ENCODE measurements at places on chromosomes 16 and 17.

DNA sequence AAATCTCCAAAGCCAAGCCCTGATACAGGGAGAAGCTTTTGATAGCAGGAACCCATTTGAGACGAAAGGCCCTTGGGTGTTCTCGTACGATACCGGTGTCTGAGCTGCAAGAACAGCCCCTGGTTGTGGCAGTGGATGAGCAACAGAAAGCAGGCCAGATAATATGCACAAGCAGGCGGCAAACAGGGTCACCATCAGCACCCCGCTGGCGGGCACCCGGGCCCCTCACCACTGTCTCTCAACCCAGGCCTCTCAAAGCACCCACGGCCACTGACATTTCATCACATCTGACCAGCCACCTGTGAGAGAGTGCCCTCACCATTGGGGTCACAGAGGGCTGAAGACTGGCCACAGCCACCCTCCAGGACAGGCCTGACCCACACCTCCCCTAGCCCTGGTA, 230.4 kb downstream of the C16orf78 start:
- DNase-seq = no peak

DNA sequence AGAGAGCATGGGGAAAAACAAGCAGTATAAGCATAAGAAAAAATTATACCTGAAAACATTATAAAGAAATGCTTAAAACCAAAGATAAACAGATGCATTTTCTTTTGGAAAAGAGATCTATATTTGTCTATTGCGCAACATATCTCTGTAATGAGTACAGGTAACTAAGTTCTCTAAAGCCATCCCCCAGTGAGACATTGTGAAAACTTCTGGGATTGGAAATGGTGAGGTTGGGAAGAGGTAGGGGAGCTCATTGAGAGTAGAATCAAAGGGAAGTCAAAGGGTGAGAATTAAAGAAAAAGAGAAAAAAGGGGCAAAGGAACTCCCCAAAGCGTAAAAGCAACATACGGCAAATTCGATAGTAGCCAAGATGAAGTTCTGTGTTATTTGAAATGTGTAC, 257.9 kb upstream of the RBFOX1 start:
- no peak for DNase-seq

GRCh38 chr16:82535262-82535661, 91.5 kb upstream of the CDH13 start:
- no peak for DNase-seq

DNA sequence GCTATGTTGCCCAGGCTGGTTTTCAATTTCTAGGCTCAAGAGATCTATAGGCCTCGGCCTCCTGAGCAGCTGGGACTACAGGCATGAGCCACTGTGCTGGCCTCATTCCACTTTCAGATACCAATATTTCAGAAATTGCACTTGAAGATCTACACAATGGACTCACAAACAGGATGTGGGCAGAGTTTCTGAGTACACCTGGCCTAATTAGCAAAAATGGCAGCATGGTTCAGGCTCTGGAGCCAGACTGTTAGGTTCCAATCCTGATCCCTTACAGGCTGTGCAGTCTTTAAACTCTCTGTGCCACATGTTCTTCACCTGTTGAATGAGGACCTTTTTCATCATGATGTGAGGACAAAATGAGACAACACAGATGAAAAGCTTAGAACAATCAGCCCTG, 32.2 kb downstream of the RNF157 start:
- DNase-seq = no peak

DNA sequence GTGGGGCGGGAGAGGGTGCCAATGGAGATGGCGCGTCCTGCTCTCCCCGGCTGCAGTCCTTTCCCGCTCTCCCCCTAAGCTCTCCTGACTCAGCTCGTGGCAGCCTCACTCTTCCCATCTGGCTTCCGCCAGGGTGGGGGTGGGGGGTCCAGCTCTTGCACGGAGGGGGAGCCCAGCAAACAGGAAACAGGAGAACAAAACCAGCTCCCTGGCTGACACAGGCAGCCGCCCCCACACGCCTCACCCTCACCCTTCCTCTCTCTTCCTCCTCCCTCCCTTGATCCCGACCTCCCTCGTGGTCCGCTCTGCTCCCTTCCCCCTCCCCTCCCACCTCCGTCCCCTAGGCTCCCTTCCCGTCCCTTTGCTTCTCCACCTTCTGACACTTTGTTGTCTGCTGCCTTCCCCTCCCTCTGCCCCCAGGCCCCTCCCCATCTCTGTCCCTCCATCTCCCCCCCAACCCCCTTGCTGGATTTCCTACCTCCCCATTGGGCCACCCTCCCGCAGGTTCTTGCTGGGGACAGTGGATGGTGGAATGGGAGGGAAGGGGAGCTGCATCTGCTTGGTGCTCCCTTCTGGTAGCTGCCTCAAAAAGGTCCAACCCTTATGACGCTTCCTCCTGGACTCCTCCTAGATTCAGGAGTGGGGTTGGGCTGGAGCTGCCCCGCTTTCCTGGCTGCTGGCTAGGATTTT, 23.7 kb downstream of the ARHGAP23 start:
- DNase-seq = peak; percentile 22

GRCh38 chr17:38464251-38464722, 36.0 kb downstream of the ARHGAP23 start:
- DNase-seq = peak; percentile 69

- no peak for DNase-seq
Measured at GRCh38 chr16:85707528-85708095, 18.9 kb upstream of the GINS2 start.

- DNase-seq = no peak
Measured at GRCh38 chr16:26454102-26454501, 612.6 kb upstream of the C16orf82 start.

DNA sequence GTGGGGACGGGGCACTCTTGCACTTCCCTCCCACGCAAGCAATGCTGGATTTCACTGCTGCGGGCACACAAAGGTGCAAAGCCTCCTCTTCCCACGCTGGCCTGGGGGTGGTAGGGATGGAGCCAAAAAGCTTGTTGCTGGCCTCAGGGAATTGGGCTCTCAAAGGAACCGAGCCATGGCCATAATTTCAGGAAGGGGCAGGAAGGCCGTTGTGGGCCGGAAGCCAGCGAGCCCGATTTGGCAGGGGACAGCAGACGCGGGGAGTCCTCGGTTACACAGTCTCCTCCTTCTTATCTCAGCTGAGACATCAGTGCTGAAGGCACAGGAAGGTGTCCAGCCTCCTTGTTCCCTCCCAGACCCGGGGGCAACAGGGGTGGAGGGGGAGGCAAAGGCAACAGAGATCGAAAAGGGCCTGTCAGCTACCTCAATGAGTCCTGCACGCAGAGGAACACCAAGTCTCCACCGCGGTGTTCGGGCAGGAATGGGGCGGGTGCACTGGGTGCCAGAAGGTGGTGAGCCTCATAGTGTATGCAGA, 59.5 kb downstream of the SLFN11 start:
- no peak for DNase-seq

DNA sequence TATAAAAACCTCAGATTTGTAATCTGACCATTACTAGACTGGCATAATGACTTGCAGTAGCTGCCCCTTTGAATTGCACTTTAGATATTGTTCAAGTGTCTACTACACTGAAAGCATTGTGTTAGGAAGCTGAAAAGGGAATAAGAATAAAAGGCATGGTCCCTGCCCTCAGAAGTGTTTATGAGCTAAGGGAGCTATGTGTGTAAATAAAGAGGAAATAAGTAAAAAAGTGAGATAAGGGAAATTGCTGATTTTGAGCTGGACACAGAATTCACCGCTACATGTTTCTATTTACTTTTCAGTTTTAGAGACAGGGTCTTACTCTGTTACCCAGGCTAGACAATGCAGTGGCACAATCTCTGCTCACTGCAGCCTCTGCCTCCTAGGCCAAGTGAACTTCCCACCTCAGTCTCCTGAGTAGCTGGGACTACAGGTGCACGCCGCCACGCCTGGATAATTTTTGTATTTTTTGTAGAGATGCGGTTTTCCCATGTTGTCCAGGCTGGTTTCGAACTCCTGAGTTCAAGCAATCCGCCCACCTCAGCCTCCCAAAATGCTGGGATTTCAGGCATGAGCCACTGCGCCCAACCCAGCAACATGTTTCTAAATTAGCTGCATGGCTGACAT, 57.0 kb downstream of the GRB2 start:
- DNase-seq = no peak

- peak; percentile 96 for DNase-seq
Measured at GRCh38 chr17:7014261-7014994, 2.0 kb downstream of the RNASEK start.

DNA sequence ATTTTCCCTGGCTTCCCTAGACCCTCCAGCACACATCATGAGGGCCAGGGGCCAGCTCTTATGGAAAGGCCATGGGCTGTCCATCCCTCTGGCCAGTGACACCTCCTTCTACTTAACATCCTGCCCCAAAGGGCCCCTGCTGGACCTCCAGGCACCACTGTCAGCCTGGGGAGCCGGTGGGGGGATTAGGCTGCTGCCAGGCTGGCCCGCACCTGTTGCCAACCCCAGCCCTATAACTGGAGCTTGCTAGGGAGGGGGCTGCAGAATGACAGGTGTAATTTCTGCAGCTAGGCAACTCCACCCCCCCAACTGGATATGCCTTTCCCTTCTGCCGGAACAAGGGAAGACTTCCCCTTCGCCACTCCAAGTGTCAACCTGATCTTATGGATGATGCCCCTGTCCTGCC, 12.5 kb downstream of the RARA start:
- no peak for DNase-seq

DNA sequence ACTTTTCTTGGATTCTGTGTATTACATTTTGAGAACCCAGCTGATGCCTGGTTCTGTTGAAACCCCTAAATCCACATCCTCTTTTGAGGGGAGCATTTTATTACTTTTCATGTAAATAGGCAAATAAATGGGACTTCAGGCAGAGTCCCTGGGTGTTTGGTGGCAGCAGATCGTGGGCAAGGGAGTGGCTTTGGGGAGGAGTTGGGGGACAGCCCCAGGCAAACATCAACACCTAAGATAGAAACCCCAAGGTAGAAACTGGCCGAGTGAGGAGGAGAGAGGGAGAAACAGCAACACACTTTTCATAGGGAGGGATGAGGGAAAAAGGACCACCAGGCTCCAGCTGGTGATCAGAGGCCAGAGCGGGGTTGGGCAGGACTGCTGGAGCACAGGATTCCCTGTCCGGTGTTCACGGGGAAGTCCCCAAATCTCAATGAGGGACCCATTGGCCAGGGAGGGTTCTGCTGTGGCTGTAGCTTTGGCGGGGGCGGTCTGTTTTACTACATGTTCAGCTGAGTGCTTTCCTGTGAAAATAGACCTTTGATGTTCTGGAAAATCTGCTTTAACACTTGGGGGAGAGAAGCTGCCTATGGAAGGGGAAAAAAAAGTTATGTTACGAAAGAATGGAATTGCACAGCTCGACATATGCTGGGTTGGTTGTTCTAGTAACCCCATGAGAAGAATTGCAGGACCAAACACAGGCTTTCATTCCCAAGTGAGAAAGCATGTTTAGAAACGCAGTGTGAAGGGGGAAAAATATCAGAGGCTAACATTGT, 46.6 kb downstream of the MSI2 start:
- no peak for DNase-seq

- DNase-seq = peak; percentile 82
Measured at GRCh38 chr17:67528751-67529436, 151.8 kb downstream of the PITPNC1 start.

- DNase-seq = no peak
Measured at GRCh38 chr17:59315866-59316265, 15.6 kb upstream of the YPEL2 start.

GRCh38 chr16:53435066-53435688, 906 bp downstream of the RBL2 start:
- DNase-seq = peak; percentile 87

Measured in midbrain (tissue), 1 donor.